ENCODE measurements at places on chromosomes 3 and 15.

- peak within 1 kb of the TSS; percentile 53 for H3K27ac ChIP-seq
- H3K36me3 ChIP-seq = no peaks in the 10 kb centered on the region
Observed at GRCh38 chr3:169769287-169770181, at the start of gene ACTRT3. TSS of gene ACTRT3 (minus strand) at chr3:169769561. CDS start at chr3:169769520, 41 bp downstream.

GRCh38 chr15:81484086-81484955 is 110.3 kb upstream of the TMC3 start:
- no peak for DNase-seq

GRCh38 chr3:52055537-52056351 is 627 bp downstream of the DUSP7 start:
- no peak overlapping the region for H3K27ac ChIP-seq
- no peaks in the 10 kb centered on the region for H3K27me3 ChIP-seq
- H3K36me3 ChIP-seq = peaks cover 3% of the 10 kb centered on the region
- peak; percentile 61 for DNase-seq
- peaks cover 34% of the 10 kb centered on the region for H3K4me1 ChIP-seq
- peak overlapping the region; percentile 87 for H3K4me3 ChIP-seq

DNA sequence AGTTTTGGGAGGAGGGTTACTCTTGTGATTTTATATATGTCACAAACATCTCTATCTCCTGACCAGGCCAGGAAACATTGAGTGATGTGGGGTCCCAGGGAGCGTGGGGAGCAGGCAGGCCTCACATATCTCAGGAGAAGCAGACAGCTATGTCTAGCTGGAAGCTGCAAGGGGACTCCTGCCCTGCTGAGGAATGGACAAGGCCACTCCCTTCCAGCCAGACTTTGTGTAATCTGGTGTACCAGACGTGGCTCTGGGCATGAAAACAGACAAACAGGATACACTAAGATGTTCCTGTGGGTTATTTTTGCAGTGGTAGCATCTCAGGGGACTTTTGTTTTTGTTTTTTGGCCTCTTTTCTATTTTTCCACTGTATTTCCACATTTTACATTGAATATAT is 23.2 kb downstream of the CYP8B1 start:
- H3K4me3 ChIP-seq = no peak overlapping the region
- no peak for DNase-seq
- H3K27me3 ChIP-seq = peaks cover 7% of the 10 kb centered on the region
- no peak overlapping the region for H3K27ac ChIP-seq
- H3K4me1 ChIP-seq = peaks cover 16% of the 10 kb centered on the region
- peaks cover 4% of the 10 kb centered on the region for H3K36me3 ChIP-seq

DNA sequence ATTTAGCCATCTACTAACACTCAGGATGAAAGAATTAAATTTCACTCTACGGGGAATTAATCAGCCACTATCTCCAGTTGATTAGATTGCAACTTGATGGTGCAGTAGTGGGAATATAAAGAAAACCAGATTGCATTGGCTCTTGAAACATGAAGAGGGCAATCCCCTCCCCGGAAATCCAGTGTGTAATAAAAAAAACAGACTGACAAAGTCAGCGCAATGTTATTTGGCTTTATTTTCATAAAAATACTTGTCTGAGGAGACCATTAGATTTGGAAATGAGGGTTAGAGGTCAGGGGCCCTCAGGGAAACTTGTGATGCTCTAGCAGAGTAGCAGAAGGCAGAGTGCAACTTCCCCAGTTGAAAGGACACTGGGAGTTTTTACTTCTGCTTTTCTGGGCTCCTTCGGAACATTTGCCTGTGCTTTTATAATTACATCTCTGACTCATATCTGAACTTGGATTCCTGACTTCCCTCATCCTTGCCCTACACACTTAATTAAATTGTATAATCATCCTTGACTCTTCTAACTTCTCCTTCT is 326.8 kb downstream of the TUSC7 start:
- H3K36me3 ChIP-seq = no peaks in the 10 kb centered on the region
- no peak overlapping the region for H3K4me3 ChIP-seq
- no peak overlapping the region for H3K27ac ChIP-seq
- H3K27me3 ChIP-seq = no peaks in the 10 kb centered on the region
- no peak for DNase-seq

DNA sequence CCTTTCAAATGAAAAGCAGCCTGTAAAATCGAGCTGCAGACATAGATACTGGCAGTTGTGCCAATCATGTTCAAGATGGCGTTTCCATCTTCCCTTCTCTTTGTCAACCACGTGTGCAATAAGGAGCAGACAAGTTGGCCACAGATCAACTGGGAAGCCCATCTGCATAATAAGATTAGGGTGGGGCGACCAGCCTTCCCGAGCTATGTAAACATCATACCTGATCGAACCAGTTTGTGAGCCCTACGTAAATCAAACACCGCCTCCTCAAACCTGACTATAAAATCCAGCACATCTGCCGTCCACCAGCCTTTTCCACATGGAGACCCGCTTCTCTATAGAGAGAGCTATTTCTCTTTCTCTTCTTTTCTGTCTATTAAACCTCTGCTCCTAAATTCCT is 37.2 kb downstream of the TRIM42 start:
- H3K4me3 ChIP-seq = no peak overlapping the region
- no peaks in the 10 kb centered on the region for H3K4me1 ChIP-seq
- no peak for DNase-seq

DNA sequence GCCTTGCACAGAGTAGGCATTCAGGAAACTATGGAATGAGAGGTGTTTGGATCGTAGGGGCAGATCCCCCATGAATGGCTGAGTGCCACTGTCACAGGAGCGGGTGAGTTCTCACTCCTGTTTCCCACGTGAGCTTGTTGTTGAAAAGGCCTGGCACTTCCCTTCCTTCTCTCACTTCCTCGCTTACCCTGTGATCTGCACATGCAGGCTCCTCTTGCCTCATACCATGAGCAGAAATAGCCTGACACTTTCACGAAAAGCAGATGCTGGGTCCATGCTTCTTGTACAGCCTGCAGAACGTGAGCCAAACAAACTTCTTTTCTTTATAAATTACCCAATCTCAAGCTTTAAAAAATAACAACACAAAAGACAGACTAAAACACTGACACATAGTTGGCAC is 55.4 kb downstream of the AGBL1 start:
- H3K27me3 ChIP-seq = no peaks in the 10 kb centered on the region
- H3K4me3 ChIP-seq = no peak overlapping the region
- no peaks in the 10 kb centered on the region for H3K36me3 ChIP-seq
- no peak overlapping the region for H3K27ac ChIP-seq

DNA sequence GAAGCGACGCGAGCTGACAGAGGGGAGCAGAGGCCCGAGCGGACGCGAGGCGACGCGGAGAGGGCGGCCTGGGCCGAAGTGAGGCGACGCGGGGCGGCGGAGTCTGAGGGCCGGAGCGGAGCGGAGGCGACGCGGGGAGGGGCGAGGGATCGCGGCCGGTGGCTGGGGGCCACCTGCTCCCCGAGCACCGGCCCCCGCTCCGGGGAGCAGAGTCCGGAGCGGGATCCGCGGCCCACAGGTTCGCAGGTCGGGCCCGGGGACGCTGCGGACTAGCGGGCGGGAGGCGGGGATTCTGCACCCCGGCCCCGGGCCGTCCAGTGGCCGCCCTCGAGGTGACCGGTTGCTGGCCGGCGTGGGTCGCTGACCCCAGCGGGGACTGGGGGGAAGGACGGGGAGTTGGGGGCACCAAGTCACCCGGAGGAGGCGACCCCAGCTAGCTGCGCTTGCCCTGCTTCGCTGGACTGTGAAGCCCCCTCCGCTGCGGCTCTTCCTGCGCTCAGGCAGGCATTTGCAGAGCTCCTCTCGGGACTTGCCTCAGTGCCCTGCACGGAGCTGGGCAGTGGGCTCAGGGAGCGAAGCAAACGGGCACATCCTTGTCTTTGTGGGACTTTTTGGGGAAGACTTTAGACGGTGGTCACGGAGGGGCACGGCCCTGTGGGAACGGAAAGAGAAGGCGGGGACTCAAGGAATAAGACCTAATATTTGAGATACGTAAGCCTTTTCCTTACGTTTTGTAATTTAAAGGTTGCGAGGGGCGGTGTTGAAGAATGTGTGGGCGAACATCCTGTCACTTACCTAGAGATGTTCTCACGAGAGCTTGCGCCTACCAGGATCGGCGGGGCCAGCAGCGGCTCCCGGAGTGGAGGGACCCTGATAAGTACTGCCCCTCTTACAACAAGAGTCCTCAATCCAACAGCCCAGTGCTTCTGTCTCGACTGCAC is 566 bp downstream of the HMCES start:
- H3K27ac ChIP-seq = peak overlapping the region; percentile 91
- DNase-seq = peak; percentile 42
- peak overlapping the region; percentile 96 for H3K4me3 ChIP-seq
- peaks cover 17% of the 10 kb centered on the region for H3K36me3 ChIP-seq
- H3K27me3 ChIP-seq = no peaks in the 10 kb centered on the region
- H3K4me1 ChIP-seq = peaks cover 53% of the 10 kb centered on the region

DNA sequence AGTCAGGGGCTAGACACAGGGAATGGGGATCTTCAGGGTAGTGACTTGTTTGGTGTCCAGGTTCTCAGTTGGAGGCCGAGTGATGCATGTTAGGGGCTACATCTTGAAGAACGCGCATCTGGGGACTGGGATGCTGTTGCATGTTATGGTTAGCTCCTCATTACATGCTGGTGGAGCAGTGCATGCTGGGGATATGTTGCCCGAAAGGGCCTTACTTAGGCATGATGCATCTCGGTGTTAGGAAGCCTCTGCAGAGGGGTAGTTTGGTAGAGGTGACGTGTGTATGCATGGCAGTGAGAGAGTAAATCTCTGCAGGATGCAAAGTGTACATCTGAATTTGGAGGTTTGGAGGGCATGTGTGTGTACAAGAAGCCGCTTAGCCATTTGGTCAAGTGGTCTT is 2.4 kb downstream of the EIF4G1 start:
- H3K27me3 ChIP-seq = no peaks in the 10 kb centered on the region
- H3K36me3 ChIP-seq = peaks cover 18% of the 10 kb centered on the region
- H3K4me1 ChIP-seq = peaks cover 24% of the 10 kb centered on the region
- H3K4me3 ChIP-seq = peak overlapping the region; percentile 80
- H3K27ac ChIP-seq = peak overlapping the region; percentile 78
- no peak for DNase-seq

Data from memory B cell (primary cell).